ENCODE measurements at places on chromosomes 12 and 14. TPM values are rescaled to one million over a fixed set of nuclear protein-coding genes. Genes with fewer than 3 reads are reported as not detected.

The C12orf56 gene
- total RNA-seq, result 0.84 TPM

GRCh38 chr14:54936816-54937215 lies 34.2 kb upstream of the GCH1 start:
- no peak for DNase-seq

GRCh38 chr14:85587151-85587711 lies 57.3 kb downstream of the FLRT2 start:
- DNase-seq, result no peak

The OR4K17 gene
- not detected for total RNA-seq

- DNase-seq, result no peak
These were observed 63.4 kb upstream of the AEBP2 start for GRCh38 chr12:19375888-19376287.

The KLRC1 gene
- total RNA-seq, result not detected

The LPAR5 gene
- total RNA-seq, result 0.27 TPM

The ARHGAP9 gene
- 2.8 TPM for total RNA-seq

GRCh38 chr12:53069621-53070410 lies 9.4 kb downstream of the SPRYD3 start:
- no peak for DNase-seq

DNA sequence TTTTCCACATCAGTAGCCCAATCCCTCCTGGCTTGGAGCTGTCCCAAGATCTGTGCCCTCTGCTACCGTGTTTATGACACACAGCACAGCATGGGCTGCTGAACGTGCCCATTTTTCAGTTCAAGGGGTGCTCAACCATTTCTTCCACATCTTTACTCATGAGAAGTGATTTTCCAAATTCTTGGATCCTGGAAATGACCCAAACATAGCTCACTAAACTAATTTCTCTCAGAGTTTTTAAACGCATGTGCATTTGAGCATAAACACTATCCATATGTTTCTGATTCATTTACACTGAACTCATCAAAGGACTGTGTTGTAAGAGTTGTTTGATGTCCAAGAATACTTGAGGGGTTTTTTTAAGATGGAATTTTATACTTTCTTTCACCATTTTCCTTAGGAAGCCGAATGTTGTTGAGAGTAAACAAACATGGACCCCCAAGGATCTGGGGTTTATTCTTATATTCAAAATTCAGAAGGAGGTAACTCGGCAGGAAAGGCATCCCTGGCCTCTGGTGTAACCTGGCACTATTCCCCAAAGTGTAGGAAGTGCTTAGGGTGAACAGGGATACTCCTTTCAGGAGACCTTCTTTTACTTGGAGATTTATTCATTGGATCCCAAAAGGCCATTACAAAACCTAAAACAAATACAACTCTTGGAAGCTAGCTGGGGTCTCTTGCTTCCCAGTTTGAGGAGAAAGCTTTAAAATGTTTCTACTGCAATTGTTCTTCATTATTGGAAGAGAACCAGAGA lies 215.0 kb downstream of the BMP4 start:
- no peak for DNase-seq

The RHOJ gene
- total RNA-seq, result 1.9 TPM

GRCh38 chr14:34110531-34110930 lies 159.7 kb upstream of the EGLN3 start:
- no peak for DNase-seq

The ASPG gene
- total RNA-seq, result not detected

GRCh38 chr14:30521899-30522736 lies 36.8 kb upstream of the G2E3 start:
- DNase-seq, result no peak

The SYNDIG1L gene
- total RNA-seq, result 0.34 TPM

DNA sequence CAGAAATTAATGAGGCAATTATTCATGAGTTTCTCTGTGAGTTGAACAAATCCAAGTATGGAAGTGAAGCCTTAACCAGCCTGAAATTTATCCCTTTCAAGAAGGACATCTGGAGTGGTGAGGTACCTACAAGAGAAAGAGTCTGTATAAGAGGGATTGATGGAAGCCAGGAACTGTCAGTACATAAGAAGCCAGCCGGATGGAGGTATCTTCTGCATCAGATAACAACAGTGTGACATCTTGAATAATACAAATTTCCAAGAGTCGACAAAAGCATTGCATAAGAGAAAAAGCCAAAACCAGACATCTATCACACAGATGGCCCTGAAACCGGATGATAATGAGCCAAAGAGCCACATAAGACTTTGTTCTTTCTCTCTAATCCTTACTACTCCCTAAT lies 781.2 kb downstream of the FLRT2 start:
- no peak for DNase-seq

The ASCL1 gene
- 8.3 TPM for total RNA-seq

The RBP5 gene
- total RNA-seq, result 5.8 TPM

DNA sequence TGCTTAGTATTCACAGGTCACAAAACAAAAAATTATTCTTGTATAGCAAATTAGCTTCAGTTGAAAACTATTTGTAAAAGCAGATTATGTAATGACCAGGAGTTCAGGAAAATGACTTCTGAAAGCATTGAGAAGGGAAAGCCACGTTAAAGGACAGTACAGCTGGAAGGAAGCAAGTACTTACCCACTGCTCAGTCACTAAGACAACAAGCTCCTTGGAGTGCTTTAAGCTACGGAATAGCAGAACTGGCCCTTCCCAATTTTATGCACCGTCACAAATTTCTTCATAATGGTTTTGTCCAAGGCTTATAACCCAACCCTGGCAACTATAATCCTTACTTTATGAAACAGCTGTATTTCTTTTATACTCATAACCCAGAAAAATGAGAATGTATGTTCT lies 13.0 kb upstream of the SNAPC1 start:
- DNase-seq, result no peak

The TAS2R14 gene
- 6.1 TPM for total RNA-seq
